SJCRH30 (cell line): ENCODE measurements at places on chromosomes 7 and 10. TPM values are rescaled to one million over a fixed set of nuclear protein-coding genes. Genes with fewer than 3 reads are reported as not detected.

- DNase-seq, result no peak
Observed at GRCh38 chr10:58026036-58026435, 241.7 kb downstream of the IPMK start.

DNA sequence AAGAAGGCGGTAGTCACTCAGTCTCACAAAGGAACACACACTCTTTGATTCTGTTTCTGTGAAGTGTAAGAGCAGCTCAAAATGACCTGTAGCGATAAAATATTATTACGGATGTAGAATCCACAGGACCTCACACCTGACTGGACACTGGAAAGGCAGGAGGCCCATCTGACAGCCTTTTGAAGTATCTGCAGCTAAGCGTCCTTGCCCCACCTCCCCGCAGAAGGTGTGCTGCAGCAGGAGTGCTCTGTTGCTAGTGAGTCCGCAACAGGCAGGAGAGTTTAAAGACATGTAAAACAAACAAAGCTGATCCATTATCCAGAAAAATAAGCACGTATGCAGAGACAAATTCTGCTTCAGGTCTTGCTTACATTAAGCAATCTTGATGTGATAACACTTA is 355.5 kb downstream of the GPR158 start:
- DNase-seq, result no peak

ZNF488 gene
- total RNA-seq, result 2.6 and 2.7 TPM in 2 replicates

FAM25G gene
- 0.63 TPM in 1 of 2 replicates, not detected in the other for total RNA-seq

DNA sequence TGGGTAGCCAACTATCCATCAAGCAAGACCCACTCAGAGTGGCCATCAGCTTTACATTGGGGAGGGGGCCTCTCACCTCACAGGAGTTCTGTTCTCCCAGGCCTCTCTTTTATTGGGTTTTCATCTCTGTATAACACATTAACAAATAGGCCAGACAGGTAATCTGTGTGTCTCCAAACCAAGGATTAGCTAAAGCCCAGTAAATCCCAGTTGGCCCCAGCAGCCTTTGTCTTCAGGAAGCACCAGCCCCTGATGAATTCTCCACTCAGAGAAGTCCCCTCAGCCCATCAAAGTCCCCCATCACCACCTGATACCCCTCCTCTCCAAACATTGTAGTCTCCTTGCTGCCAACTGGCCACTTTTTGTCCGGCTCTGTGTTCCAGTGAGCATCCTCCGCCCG is 16.9 kb upstream of the SLF2 start:
- DNase-seq, result peak; percentile 75

DNA sequence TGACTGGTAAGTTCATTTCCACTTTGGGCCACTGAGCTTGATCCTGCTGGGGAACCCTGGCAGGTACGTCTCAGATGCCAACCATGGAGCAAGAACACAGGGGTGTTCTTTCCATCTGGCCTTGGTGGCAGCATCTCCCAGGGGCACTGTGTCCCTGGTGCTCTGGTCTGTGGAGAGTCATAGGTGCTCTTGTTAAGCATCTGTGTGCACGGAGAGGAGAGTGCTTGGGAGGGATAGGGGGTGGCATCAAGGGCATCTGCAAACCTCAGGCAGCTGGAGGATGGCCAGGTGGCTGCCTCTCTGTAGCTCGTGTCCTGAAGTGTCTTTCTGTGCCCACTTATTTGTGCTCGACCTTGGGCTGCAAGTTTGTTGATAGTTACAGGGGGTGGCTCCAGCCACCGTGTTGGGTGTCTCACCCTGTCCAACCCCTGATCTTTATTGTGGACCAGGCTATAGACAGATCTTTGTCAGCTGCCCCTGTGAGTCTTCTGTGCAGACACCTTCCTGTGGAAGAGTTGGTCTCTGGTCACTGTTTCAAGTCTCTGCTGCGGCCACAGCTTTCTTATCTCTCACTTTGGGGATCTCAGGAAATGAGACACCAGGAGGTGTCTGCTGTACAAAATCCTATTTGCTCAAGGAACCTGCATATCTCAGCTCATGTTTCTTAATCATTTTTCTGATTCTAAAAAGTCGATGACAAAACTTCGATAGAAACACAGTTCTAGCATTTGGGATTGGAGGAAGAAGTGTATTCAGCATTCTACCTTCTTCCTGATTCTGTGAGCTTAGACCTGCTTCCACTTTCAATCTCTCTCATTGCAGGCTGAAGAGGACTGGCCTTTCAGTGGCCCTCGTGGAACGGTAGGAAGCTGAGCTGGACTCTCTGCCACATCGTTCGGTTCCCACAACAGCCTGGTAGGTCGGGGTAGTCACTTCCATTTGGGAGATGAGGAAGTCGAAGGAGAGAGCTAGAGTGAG is 17.2 kb upstream of the GIMAP8 start:
- DNase-seq, result no peak
